PC-3 (cell line): ENCODE measurements at places on chromosomes 16 and 17. TPM values are rescaled to one million over a fixed set of nuclear protein-coding genes. Genes with fewer than 3 reads are reported as not detected.

DNA sequence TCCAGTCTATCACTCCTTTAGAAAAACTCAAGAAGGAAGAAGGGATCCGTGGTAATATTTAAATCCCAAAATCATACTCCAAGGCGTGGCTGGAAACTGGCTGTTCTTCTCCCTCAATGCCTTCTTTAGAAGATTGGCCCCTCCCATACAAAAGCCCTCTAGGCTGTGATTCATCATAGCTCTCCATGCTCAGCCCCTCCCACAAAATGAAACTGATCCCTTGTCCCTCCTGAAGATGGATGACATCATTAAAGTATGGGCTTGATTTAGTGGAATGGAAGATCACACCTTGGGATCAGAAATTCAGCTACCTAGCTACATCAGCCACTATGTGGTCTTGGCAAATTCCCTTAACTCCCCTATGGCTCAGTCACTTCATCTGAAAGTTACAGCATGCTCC, 4.1 kb downstream of the GRIN2A start:
- DNase-seq = peak; percentile 58
- peaks cover 9% of the 10 kb centered on the region for H3K4me1 ChIP-seq
- peaks cover 15% of the 10 kb centered on the region for H3K27me3 ChIP-seq

- H3K27me3 ChIP-seq = no peaks in the 10 kb centered on the region
- DNase-seq = no peak
- no peak overlapping the region for H3K27ac ChIP-seq
- H3K36me3 ChIP-seq = no peaks in the 10 kb centered on the region
Measured at GRCh38 chr16:48536614-48537200, 73.3 kb downstream of the N4BP1 start.

GRCh38 chr16:58393138-58393504, 850 bp downstream of the GINS3 start:
- H3K4me3 ChIP-seq = peak overlapping the region; percentile 92
- no peak for DNase-seq
- H3K27me3 ChIP-seq = no peaks in the 10 kb centered on the region
- H3K4me1 ChIP-seq = peaks cover 15% of the 10 kb centered on the region

DNA sequence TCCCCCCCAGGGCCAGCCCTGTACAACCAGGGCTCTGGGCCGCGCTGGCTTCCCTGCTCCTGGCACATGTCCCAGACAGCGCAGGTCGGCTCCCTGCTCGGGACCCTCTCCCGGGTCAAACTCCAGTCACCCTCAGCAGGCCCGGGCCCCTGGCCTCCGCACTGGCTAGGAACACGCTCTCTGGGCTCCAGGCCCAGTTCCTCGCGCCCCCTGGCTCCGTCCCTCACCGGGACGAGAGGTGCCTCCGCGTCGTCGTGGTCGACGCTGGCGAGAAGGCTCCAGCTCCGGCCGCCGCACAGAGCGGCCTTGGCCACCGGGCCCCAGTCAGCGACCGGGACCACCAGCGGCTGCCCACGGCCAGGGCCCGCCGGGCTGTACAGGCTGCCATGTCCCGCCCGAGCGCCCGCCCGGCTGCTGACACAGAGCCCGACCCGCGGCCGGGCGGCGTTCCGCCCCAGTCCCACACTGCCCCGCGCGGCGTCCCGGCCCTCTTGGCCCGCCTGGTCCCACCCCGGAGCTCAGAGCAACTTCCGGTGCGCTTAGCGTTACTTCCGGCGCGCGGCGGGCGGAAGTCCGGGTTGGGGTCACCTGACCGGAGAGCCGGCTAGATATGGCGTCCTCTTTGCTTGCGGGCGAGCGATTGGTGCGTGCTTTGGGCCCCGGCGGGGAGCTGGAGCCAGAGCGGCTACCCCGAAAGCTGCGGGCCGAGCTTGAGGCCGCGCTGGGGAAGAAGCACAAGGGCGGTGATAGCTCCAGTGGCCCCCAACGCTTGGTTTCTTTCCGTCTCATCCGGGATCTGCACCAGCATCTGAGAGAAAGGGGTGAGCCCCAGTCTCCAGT, at the start of gene POLDIP2:
Gene POLDIP2, minus strand, starts transcription at position 467 of the 840 bp plus-strand sequence. Its CDS starts 79 bp downstream, at position 388.
- H3K36me3 ChIP-seq = peaks cover 28% of the 10 kb centered on the region
- peak; percentile 90 for DNase-seq
- peak within 1 kb of the TSS; percentile 89 for H3K4me3 ChIP-seq
- no peaks in the 10 kb centered on the region for H3K27me3 ChIP-seq
- peaks cover 10% of the 10 kb centered on the region; the same call in 1 of the 2 replicates for H3K4me1 ChIP-seq

GRCh38 chr17:78573955-78574354, 3.2 kb downstream of the DNAH17 start:
- H3K4me1 ChIP-seq = no peaks in the 10 kb centered on the region
- peaks cover 15% of the 10 kb centered on the region; the same call in 1 of the 2 replicates for H3K27me3 ChIP-seq
- no peaks in the 10 kb centered on the region for H3K36me3 ChIP-seq
- no peak overlapping the region for H3K4me3 ChIP-seq

DNA sequence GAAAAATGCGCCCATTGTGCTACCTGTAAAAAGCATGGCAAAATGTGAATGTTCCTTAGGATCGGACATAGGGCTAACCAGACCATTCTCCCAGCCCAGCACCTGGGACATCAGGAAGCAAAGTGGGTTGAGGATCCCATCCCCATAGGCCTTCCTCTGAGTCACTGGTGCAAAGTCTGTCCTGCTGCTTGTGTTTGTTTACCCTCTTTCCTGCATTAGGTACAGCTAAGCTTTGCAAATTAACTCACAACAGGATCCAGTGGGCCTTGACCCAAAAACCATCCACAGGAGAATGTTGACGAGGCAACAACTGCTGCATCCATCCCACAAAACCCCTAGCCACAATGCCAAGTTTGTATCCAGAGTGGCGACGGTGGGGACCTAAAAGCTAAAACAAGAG, 106.2 kb downstream of the GRIN2A start:
- H3K4me3 ChIP-seq = no peak overlapping the region
- no peak overlapping the region for H3K27ac ChIP-seq
- H3K27me3 ChIP-seq = peaks cover 6% of the 10 kb centered on the region; the same call in 1 of the 2 replicates
- no peaks in the 10 kb centered on the region for H3K36me3 ChIP-seq
- H3K4me1 ChIP-seq = peaks cover 43% of the 10 kb centered on the region

- H3K27ac ChIP-seq = no peak overlapping the region
- peaks cover 8% of the 10 kb centered on the region for H3K4me1 ChIP-seq
- no peak overlapping the region for H3K4me3 ChIP-seq
- no peaks in the 10 kb centered on the region for H3K27me3 ChIP-seq
- no peaks in the 10 kb centered on the region for H3K36me3 ChIP-seq
Measured at GRCh38 chr16:85206472-85207356, 94.4 kb upstream of the CIBAR2 start.

GRCh38 chr17:1553354-1554266, 9.0 kb downstream of the PITPNA start:
- H3K4me3 ChIP-seq = no peak overlapping the region
- no peak overlapping the region for H3K27ac ChIP-seq
- peaks cover 8% of the 10 kb centered on the region; the same call in 1 of the 2 replicates for H3K36me3 ChIP-seq
- H3K4me1 ChIP-seq = no peaks in the 10 kb centered on the region

DNA sequence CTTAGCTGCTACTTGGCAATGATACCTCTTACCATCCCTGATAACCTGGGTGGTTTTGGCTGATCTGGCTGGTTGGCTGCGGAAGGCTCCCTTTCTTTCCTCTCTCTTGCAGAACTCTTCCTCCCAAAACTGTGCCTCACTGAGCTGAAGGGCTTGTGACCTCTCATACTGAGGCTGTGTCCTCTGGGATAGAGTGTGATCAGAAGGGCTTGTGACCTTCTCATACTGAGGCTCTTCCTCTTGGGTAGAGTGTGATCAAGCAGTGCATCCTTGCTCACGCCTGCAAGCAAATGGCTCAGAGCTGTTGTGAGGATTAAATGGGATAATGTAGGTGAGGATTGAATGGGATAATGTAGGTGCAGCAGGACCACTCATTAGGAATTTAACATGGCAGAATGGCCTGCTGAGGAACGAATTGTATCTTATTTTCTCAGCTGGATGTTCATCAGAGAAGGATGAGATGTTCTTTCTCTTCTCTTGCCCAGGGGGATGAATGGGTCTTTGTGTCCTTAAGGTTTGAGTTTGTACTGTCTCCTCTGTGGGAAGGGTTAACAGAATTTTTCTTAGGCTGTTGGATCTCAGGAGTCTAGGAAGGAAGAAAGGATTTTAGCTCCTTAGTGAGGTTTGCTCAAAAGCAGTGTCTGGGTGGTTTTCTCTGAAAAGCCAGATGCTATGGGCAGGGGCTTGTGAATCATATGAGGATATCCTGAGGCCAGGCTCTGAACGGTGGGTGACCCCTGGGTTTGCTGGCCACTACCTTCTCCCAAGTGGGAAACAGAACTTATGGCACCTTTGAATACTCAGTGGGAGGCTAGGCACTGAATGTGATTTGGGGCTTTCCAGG, 130.0 kb upstream of the HS3ST2 start:
- no peak overlapping the region for H3K27ac ChIP-seq
- no peak for DNase-seq
- no peaks in the 10 kb centered on the region for H3K27me3 ChIP-seq
- H3K4me3 ChIP-seq = no peak overlapping the region
- H3K36me3 ChIP-seq = no peaks in the 10 kb centered on the region

DNA sequence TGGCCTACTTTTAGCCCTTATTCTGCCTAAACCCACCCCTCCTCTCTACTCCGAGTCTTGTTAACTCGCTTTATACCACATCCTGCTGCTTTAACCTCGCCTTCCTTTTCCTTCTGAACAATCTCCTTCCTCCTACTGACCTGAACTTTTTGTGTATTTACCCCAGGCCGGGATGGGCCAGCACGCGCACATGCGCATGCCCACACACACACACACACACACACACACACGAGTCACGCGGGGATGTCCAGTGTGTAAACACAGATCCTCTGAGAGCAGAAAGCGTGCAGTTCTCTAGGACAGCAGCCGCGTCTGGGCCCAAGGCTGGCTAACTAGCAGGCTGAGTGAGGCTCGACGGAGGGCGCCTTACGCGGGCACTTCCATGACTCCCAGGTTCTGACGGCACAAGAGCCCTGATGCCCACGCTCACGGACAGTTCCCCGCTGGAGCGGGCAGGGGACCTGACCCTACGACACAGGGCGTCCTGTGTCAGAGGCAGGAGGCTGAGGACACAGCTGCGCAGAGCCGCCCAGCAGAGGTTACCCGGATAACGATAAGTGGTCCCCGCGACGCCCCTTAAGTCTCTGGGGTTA, 610 bp downstream of the PIK3R5 start:
- no peaks in the 10 kb centered on the region for H3K4me1 ChIP-seq
- no peak overlapping the region for H3K4me3 ChIP-seq
- H3K27ac ChIP-seq = no peak overlapping the region
- H3K36me3 ChIP-seq = no peaks in the 10 kb centered on the region
- no peaks in the 10 kb centered on the region for H3K27me3 ChIP-seq

GRCh38 chr16:676913-677312, 1.4 kb downstream of the RHBDL1 start:
- no peak for DNase-seq
- H3K27me3 ChIP-seq = no peaks in the 10 kb centered on the region
- no peaks in the 10 kb centered on the region for H3K36me3 ChIP-seq

DNA sequence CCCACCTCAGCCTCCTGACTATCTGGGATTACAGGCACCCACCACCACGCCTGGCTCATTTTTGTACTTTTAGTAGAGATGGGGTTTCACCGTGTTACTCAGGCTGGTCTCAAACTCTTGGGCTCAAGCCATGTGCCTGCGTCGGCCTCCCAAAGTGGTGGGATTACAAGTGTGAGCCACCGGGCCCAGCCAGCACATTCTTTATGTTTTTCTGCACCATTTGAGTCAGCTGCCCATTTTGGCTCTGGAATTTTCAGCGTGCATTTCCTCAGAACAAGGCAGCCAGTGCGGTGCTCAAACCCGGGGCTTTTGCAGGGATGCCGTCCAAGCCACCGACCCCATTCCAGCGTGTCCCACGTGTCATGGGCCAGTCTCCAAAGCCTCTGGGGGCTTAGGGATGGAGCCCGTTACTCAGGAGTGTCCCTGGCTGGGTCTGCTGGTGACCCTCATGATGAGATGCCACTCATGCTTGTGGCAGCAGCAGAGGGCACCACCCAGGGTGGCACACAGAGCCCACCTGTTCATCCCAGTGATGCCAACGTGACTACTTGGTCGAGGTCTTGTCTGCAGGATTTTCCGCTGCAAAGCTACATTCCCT, 3.7 kb upstream of the RAB40C start:
- H3K4me3 ChIP-seq = no peak overlapping the region
- H3K36me3 ChIP-seq = no peaks in the 10 kb centered on the region
- peaks cover 6% of the 10 kb centered on the region; the same call in 1 of the 2 replicates for H3K4me1 ChIP-seq
- no peaks in the 10 kb centered on the region for H3K27me3 ChIP-seq

DNA sequence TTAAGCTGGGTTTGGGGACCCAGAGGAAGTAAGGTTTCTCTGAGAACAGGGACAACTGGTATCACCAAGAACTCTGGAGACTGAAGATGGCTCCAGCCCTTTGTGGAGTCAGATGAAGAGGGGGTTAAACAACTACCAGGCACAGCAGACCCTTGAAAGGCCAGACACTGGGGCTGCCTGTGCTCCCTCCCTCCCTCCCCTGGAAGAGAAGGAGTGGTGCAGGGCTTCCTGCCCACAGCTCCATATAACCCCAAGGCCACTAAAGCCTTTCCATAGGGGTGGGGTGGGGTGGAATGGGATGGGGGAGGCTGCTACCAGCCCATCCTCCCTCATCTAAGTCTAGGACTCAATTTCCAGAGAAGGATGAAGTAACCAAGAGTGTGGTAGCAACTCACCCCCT, 66.7 kb downstream of the CCDC182 start:
- H3K4me1 ChIP-seq = no peaks in the 10 kb centered on the region
- no peak overlapping the region for H3K27ac ChIP-seq
- H3K27me3 ChIP-seq = no peaks in the 10 kb centered on the region

DNA sequence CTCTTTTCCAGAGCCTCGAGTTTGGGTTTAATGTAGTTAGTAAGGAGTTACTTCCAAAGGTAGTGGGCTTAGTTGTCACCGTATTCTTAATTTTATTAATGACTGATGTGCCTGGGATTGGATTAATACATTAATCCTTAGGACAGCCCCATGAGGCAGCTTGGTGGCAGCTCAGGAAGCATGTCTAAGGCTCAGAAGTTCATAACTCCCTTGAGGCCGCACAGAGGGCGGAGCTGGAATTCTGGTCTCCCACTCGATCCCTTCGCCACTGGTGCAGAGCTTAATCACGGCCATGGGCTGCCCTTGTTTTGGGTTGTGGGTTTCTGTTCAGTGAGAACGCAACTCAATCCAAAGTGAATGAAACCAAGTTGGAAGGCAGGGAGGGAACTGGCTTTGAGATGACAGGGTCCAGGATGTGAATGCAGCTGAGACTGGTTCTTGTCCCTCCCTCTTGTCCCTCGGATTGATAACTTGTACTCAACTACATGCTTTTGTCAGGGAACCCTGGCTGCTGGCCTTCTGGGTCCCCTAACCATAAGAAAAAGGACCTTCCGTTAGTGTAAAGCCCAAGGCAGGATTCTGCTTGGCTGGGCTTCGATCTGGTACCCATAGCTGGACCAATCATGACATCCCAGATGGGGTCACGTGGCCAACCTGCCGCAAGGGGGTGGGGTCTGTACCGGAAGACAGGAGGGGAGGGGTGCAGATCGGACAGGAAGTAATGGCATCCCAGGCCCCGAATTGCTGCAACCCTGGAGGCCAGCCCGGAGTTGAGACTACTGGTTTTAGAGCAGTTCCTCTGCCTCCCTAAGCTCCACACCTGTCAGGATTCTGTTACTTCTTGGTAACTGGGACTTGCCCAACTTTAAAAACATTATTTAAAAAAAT, 45.4 kb downstream of the SNX20 start:
- no peak overlapping the region for H3K27ac ChIP-seq
- DNase-seq = no peak
- H3K4me3 ChIP-seq = no peak overlapping the region
- H3K36me3 ChIP-seq = no peaks in the 10 kb centered on the region
- peaks cover 11% of the 10 kb centered on the region; the same call in 1 of the 2 replicates for H3K27me3 ChIP-seq

The CTDNEP1 gene
- total RNA-seq = 52.4 and 68.5 TPM in 2 replicates

The SCRN2 gene
- 44.0 and 47.9 TPM in 2 replicates for total RNA-seq

The CIBAR2 gene
- not detected in 2 replicates for total RNA-seq

The EMP2 gene
- total RNA-seq = 33.9 and 38.7 TPM in 2 replicates
